Mesothelial cell of epicardium (in vitro differentiated cells): ENCODE measurements at places on chromosomes 6 and 20. TPM values are rescaled to one million over a fixed set of nuclear protein-coding genes. Genes with fewer than 3 reads are reported as not detected.

Gene GLP1R
- total RNA-seq = not detected in 3 replicates

Gene VWA7
- 1.5 to 1.8 TPM (median 1.6 TPM) in 3 replicates for total RNA-seq

Gene SLC24A3
- total RNA-seq = 3.2 to 3.3 TPM (median 3.3 TPM) in 3 replicates

Gene CABLES2
- 22.8 to 23.7 TPM (median 23.6 TPM) in 3 replicates for total RNA-seq

Gene CGAS
- total RNA-seq = 0.27 to 0.65 TPM (median 0.52 TPM) in 3 replicates

- H3K36me3 ChIP-seq = no peaks in the 10 kb centered on the region
- H3K4me3 ChIP-seq = no peak overlapping the region
- no peak overlapping the region for H3K27ac ChIP-seq
- peaks cover 10% of the 10 kb centered on the region for H3K4me1 ChIP-seq
- DNase-seq = no peak
Measured at GRCh38 chr6:733431-734219, 40.7 kb upstream of the EXOC2 start.

DNA sequence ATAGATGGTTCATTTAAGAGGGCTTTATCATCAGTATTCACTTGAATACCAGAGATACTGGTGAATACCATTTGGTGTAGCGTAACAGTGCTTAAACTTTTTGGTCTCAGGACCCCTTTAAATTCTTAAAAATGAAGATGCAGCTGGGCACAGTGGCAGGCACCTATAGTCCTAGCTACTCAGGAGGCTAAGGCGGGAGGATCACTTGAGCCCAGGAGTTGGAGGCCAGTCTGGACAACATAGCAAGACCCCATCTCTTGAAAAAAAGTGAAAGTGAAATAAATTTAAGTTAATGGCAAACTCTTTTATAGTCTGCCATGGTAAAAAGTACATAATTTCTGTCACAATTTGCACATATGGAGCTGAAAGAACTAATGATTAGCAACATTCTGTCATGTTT, 39.3 kb downstream of the VAPB start:
- H3K36me3 ChIP-seq = peaks cover 16% of the 10 kb centered on the region
- H3K27me3 ChIP-seq = no peaks in the 10 kb centered on the region
- peaks cover 19% of the 10 kb centered on the region for H3K4me1 ChIP-seq
- no peak overlapping the region for H3K4me3 ChIP-seq
- no peak for DNase-seq

GRCh38 chr20:2822073-2822472, 5.9 kb downstream of the TMEM239 start:
- peak overlapping the region; percentile 87 for H3K27ac ChIP-seq
- H3K4me3 ChIP-seq = peak overlapping the region; percentile 59
- no peaks in the 10 kb centered on the region for H3K36me3 ChIP-seq
- no peak for DNase-seq

DNA sequence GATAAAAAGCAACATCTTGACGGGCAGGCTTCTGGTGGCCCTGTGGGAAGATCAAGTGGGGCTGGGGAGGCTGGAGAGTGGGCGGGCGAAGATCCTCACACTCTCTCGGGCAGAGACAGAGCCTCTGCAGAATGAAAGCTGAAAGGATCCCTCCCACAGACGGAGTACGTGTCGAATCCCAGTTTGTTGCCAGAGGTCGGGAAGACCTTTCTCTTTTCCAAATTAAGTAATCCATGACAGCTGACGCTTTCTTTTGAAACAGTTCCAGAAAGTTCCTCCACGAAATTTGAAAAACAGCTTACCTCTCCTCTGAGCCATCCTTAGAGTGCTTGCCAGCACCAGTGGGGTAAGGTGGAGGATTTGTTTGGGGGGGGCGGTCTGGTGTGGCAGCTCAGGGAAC, 155.6 kb upstream of the SMLR1 start:
- H3K27ac ChIP-seq = peak overlapping the region; percentile 27
- H3K4me3 ChIP-seq = no peak overlapping the region
- peaks cover 23% of the 10 kb centered on the region for H3K4me1 ChIP-seq
- no peak for DNase-seq
- H3K27me3 ChIP-seq = no peaks in the 10 kb centered on the region

DNA sequence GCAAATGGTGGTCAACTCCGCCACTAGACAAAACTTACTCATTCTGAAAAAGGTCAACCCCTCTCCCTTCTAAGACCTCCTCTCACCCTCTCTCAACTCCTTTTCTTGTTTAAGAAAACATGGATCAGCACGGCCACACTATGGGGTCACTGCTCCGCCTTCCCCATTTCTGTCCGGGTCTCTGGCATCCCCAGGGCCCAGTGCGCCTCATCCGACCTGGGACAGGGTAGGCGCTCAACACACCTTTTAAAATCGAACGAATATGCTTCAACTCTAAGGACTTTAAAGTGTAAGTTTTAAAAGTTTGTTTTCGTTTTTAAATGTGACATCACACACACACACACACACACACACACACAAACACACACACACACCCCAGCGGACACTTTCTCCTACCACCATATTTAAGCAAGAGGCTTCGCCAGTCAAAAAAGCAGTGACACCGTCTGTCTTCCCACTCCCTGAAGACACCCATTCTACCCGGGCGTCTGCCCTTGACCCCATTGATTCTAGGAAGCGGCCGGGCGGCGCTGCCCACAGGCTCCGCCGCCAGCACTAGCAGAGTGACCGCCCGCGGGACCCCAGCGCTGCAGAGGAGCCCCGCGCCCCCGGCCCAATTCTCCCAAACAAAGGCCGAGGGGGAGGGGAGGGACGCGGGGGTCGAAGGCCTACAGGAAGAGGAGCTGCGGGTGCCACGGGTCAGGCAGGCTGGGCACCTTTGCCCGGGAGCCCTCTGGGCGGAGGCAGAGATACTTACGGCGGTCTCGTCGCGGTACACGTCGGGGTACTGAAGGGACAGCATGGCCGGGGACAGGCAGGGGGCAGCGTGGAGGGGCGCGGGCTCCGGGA, 568 bp downstream of the PREP start:
- H3K27me3 ChIP-seq = peaks cover 3% of the 10 kb centered on the region
- H3K27ac ChIP-seq = peak overlapping the region; percentile 74
- peaks cover 31% of the 10 kb centered on the region for H3K4me1 ChIP-seq
- H3K36me3 ChIP-seq = no peaks in the 10 kb centered on the region
- H3K4me3 ChIP-seq = peak overlapping the region; percentile 87
- DNase-seq = no peak

DNA sequence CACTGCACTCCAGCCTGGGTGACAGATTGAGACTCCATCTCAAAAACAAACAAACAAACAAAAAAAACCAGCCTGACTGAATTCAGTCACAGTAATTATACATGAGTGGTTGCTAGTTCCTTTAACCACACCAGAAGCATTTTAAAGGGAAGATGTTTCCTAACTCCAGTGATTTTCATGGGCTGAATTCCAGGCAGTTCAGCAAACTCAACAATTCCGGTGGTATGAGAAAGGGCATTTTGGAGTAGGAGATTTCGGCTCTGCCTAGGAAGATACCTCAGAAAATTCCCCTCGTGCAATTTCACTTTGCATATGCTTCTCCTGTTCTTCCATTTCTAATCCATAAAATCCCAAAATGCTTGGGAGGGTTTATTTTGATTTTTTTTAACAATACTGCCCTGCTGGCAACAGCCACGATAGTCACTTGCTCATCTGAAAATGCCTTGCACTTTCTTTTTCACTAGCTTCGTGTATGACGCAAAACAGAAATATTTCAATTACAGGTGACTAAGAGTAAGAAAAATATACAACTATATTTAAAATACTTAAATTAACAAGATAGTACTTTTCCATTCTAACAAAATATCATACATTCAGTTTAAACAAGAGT, 48.3 kb upstream of the IPCEF1 start:
- H3K27me3 ChIP-seq = no peaks in the 10 kb centered on the region
- no peak overlapping the region for H3K27ac ChIP-seq
- peaks cover 28% of the 10 kb centered on the region for H3K36me3 ChIP-seq
- H3K4me3 ChIP-seq = no peak overlapping the region
- no peak for DNase-seq

DNA sequence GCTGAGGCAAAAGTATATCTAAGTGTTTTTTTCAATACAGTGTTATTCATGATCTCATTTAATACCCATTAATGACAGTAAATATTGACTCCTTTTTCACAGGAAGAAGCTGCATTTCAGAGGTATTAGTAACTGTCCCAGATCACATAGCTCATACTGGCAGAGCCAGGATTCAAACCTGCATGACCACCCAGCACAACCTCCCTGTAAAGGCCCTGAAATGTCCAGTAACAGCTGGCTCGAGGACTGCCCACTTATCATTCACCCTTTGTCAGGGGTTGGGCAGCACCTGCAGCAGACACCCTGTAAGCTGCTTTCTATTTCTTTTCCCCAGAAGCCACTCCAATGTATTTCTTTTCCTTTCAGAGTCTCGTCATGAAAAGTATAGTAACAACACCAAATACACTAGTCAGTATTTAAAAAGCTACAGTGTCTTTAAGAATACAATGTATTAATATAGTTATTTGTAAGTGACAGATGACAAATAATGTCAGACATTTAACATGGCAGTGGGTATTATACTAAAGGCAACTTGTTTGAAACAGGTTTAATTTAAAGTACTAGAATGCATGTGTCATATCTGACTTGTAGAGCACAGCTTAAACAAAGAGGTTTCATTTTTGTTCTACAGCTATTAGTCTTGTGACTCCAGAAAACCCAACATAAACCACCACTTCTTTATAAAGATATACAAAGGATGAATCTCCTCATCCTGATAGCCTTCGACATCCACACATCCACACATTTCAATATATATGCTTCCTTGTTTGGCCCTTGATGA, 841.6 kb upstream of the GJE1 start:
- no peaks in the 10 kb centered on the region for H3K4me1 ChIP-seq
- H3K4me3 ChIP-seq = no peak overlapping the region
- no peaks in the 10 kb centered on the region for H3K27me3 ChIP-seq
- H3K36me3 ChIP-seq = peaks cover 4% of the 10 kb centered on the region

DNA sequence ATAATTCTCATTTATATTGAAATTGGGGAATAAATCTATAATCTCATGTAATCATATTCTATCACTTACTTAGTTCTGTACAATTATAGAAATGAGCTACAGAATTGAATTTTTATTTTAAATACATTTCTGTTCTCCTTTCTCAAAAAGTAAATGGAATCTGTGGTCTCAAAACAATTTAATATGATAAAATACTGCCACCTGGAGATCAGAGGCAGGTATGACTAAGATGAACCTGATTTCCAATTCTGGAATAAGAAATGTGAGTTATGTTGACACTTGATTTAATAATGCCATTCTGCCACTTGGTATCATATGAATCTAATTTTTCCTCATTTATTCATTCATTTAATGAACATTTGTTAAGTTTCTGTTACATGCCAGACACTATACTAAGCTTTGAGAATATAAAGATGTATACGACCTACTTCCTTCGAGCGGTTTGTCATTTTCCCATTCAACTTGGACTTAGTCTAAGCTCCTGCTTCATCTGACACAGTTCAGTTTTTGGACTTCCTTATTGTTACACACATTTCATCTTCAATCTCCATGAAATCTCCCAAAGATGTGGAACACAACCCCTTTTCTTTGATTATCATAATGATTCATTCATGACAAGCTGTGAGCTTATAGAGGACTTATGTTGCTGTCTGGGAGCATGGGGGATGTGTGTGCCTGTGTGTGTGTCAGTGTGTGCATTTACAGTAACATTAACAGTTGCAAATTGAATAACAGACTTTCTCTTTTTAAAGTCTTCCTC, 7.5 kb upstream of the CCDC28A start:
- H3K27ac ChIP-seq = no peak overlapping the region
- H3K4me3 ChIP-seq = no peak overlapping the region
- no peaks in the 10 kb centered on the region for H3K27me3 ChIP-seq
- H3K36me3 ChIP-seq = no peaks in the 10 kb centered on the region

- peak overlapping the region; percentile 87 for H3K27ac ChIP-seq
- H3K4me1 ChIP-seq = peaks cover 25% of the 10 kb centered on the region
- no peak overlapping the region for H3K4me3 ChIP-seq
- H3K27me3 ChIP-seq = no peaks in the 10 kb centered on the region
Measured at GRCh38 chr6:21270636-21271201, 322.8 kb upstream of the SOX4 start.

GRCh38 chr6:162917506-162917905, 189.7 kb downstream of the PACRG start:
- H3K4me1 ChIP-seq = no peaks in the 10 kb centered on the region
- H3K36me3 ChIP-seq = no peaks in the 10 kb centered on the region
- DNase-seq = no peak
- no peaks in the 10 kb centered on the region for H3K27me3 ChIP-seq

GRCh38 chr20:10111139-10111958, 76.6 kb downstream of the ANKEF1 start:
- no peak overlapping the region for H3K4me3 ChIP-seq
- H3K36me3 ChIP-seq = no peaks in the 10 kb centered on the region
- H3K27me3 ChIP-seq = peaks cover 2% of the 10 kb centered on the region
- H3K4me1 ChIP-seq = no peaks in the 10 kb centered on the region
- DNase-seq = no peak

GRCh38 chr6:3755637-3756545, 4.4 kb upstream of the PXDC1 start:
- no peak overlapping the region for H3K4me3 ChIP-seq
- no peak for DNase-seq
- no peaks in the 10 kb centered on the region for H3K27me3 ChIP-seq
- H3K36me3 ChIP-seq = no peaks in the 10 kb centered on the region
- H3K4me1 ChIP-seq = peaks cover 38% of the 10 kb centered on the region

DNA sequence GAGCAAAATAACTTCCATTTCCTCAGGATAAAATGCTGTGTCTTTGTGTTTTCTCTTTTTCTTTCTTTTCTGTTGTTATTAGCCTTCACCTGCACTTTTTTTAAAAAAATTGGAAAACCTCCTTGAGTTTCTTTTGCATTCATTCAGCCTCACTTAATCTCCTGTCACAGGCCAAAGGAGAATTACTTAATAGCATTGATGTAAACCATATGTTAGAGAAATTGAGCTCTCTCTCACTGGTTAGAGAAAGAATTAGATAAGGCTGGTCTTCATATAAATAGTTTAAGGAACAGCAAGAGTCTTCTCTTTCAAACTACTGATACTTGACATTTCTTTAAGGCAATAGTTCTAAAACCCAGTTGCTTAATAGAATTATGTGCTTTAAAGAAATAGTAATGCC, 564.2 kb downstream of the TFAP2B start:
- no peaks in the 10 kb centered on the region for H3K27me3 ChIP-seq
- no peak for DNase-seq
- H3K36me3 ChIP-seq = peaks cover 2% of the 10 kb centered on the region
- H3K27ac ChIP-seq = no peak overlapping the region

DNA sequence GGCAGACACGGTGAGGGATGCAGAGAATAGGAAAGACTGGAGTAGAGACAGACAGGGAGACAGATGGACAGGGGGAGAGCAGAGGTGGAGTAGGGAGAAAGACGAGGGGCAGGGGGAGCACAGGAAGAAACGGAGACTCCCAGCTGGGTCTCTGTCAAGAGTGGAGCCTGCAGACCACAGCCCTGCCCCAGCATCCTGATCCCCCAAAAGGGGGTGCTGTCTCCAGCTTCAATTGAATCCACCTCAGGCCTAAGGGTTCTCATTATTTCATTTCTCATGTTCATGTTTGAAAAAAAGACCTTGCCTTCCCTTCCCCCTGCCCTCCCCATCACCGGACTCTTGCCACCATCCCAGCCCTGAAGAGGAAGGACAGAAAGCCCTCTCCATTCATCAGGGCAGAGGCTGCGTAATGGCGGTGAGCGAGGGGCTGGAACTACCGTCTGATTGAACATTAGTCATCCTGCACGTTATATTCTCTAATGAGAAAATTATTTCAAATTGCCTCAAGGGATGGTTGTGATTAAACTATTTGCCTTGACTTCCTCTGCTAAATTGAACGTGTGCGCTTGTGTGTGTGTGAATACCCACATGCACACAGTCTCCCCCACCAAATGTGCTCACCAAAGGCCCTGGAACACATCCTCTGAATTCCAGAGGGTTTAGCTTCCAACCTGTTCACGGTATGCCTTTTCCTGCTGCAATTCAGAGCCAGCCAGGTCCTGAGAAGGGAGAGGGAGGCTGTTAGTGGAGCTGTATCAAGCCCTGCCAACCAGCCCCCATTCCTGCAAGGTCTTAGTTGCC, 98.3 kb downstream of the CDC5L start:
- H3K27ac ChIP-seq = no peak overlapping the region
- peaks cover 14% of the 10 kb centered on the region for H3K4me1 ChIP-seq
- peaks cover 42% of the 10 kb centered on the region for H3K27me3 ChIP-seq
- H3K36me3 ChIP-seq = no peaks in the 10 kb centered on the region
- no peak for DNase-seq
